Activated CD8-positive, alpha-beta memory T cell treated with anti-CD3 and anti-CD28 coated beads, Interleukin-2, amount 10 ng/mL, durations not matched to agents 7 days and 5 days (primary cell): ENCODE measurements at places on chromosomes 6 and 20.

DNA sequence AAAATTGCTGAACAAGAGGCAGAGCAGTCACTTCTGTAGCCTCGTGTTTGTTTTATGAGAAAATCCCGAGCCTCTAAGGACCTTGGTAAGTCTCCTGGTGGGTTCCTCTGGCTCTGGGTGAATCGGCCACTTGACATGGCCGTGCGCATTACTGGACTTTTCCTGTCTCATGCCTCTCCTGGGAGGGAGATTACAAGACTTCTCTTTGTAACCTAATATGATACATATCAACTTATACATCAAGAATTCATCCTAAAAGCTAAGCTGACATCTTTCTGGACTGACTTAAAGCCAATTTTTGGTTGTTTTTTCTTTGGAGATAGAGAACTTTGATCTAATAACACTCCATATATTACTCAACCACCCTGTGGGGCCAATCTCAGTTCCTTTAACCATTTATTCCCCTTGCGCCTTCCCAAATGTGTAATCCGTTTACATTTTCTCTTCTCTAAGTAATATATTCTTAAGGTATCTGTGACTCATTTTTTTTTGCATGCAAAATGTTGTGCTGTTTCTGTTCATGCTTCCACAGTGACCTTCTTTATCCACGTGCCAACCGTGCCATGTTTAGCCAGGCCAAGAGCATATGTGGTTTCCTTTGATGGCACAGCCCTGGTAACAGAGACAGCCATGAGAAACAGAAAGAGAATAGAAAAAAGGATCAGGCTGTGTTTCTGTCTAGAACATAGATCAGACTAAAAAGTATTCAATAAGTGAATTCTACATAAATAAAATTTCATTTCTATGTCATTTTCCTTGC, 47.5 kb upstream of the JAG1 start:
- no peak for DNase-seq

GRCh38 chr6:152309648-152310047, 327.5 kb downstream of the SYNE1 start:
- peak; percentile 89 for DNase-seq

- no peak for DNase-seq
Observed at GRCh38 chr20:40512994-40513393, 176.0 kb downstream of the MAFB start.

GRCh38 chr20:34473262-34473883, 42.8 kb upstream of the DYNLRB1 start:
- peak; percentile 59 for DNase-seq

DNA sequence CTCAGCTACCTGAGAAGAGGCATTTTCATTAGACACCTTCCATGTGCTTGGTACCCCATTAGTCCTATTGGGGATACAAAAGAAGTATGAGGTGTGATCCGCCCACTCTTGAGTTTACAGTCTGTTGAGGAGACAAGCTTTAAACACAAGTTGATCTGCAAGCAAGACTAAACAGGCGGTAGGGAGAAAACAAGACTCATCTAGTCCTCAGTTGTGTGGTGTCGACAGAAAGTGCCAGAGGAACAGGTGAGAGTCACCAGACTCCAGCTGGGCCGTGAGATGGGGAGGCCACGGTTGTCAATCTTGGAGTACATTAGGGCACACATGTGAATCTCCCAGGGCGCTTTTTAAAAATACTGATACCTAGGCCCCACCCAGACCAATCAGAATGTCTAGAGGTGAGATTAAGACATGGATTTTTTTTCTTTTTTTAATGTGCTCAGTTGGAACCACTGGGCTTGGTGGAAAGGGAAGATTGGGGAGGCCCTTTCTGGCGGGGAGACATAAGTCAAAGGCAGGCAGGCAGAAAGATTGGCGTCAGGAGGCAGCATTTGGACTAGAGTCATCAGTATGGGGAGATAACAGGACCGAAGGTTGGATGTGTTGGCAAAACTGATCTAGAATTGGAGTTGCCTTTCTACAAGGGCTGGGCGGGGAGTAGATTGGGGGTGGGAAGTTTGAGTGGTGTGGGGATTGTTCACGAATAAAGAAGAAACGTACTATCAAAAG, 10.4 kb downstream of the E2F3 start:
- no peak for DNase-seq

- no peak for DNase-seq
Observed at GRCh38 chr6:89655122-89655521, 16.6 kb upstream of the LYRM2 start.

DNA sequence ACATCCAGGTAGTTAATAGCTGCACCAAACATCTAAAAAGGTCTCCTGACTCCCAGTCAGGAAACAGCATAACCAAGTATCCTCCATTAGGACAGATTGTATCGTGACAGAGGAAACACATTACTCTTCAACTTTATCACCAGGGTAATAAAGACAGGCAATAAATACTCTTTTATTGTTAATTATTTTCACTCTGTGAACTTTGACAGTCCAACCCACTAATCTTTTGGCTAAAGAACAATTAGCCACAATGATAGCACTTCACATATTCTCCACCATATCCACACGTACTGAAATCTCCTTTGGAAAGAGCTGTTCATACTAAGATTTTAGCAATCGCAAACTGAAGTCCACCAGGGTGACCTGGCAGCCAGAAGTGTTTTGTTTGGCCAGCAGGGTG, 46.4 kb downstream of the ARHGAP18 start:
- no peak for DNase-seq

DNA sequence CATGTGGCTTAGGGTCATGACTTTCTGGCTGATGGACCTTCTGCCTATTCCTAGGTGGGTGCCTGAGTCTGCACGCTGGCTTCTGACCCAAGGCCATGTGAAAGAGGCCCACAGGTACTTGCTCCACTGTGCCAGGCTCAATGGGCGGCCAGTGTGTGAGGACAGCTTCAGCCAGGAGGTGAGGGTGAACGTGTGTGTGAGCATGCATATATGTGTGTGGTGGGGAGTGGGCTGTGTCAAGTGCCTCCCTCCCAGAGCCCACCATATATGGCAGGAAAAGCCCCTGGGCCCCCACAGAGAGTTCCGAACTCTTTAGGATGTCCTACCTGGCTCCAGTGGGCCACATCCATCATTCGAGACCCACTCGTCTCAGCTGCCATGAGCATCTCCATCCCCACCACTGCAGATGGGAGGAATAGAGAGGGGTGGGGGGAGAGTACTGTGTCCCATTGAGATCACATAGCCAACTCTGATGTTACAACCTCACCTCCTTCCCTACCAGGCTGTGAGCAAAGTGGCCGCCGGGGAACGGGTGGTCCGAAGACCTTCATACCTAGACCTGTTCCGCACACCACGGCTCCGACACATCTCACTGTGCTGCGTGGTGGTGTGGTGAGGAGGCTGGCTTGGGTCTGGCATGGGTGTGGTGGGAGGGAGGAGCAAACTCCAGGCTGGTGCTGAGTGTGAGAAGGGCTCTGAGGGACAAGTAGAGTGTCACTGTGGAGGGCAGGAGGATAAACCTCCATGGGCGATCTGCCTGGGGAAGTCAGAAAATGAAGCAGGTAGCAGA, 3.2 kb downstream of the SLC22A7 start:
- no peak for DNase-seq

GRCh38 chr6:21100991-21101390, 492.6 kb upstream of the SOX4 start:
- no peak for DNase-seq

GRCh38 chr6:40573221-40573620, 13.9 kb downstream of the LRFN2 start:
- no peak for DNase-seq

DNA sequence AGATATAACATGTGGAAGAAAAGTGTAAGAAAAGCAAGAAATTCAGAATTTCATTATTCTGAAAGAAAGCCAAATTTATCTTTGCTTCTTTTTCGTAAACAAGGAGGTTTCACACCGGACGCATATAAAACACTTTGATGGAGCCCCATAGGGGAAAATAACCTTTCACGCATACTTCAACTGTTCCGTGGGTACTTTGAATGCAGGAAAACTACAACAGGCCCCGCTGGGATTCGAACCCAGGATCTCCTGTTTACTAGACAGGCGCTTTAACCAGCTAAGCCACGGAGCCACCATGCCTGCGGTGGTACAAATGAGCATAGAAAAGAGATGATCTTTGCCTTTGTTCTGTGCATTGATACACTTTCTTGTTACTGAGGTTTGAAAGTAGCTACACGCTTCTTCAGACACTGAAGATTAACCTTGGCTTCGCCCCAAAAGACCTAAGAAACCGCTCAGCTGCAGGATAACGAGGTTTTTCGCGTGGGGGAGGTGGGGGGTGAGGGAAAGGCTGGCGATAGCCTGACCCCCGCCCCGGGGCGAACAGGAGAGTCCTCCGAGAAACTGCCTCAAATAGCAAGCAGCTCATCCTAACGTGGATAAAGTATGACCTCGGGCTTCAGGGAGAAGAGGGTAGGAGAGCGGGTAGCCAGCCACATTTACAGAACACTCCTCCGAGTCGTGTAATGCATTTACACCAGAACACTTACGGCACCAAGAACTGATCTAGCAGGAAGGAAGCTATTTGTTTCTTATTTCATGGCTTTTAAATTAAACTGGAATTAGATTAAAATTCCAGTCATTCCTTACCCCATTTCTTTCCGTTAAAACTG, 5.3 kb upstream of the HMGN4 start:
- DNase-seq, result peak; percentile 96

- DNase-seq, result peak; percentile 59
Observed at GRCh38 chr6:47787620-47788497, 6.0 kb downstream of the OPN5 start.

- no peak for DNase-seq
Observed at GRCh38 chr6:17930321-17930993, 57.0 kb downstream of the KIF13A start.

DNA sequence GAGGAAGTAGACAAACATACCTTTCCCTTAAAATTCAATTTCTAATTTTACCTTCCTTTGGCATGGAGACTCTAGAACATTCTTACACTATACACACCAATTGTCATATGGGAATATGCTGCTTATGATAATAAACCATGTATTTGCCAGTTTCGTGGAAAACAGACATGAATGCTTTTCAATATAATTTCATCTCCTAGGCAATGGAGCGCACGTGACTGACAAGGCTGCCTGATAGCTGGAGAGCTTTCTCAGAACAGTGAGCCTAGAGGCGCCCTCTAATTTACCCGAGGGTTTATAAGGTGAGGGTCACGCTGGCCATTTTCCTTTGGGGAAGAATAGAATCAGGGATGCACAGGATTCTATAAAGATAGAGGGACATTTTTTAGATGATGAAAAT, 56.5 kb downstream of the PRR18 start:
- no peak for DNase-seq

DNA sequence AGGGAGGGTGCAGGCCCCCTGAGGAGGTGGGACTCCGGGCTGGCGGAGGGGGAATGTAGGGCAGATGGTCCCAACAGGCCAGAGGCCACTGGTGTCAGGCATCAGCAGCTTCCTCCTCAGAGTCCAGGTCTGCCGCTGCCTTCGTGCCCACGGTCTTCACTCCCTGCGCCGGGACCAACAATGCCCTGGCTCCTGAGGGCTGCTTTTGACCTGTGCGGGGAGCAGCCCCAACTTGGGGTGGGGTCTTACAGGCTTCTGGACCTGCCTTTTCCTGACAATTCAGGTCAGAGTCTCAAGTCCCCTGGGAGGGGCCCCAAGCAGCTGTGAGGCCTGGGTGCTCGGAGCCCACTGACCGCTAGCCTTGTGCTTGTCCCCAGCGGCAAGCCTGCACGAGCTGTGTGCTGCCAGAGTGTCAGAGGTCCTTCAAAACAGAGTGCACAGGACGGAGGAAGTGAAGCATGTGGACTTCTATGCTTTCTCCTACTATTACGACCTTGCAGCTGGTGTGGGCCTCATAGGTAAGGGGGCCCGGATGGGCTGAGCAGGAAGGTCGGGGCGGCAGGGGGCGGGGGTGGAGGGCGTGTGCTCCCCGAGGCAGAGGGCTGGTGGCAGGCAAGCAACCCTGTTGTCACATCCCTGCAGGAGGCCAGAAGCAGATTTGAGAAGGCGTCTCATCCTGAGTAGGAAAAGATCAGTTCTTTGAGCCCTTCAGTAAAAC, 25.3 kb upstream of the PYGB start:
- DNase-seq, result no peak

DNA sequence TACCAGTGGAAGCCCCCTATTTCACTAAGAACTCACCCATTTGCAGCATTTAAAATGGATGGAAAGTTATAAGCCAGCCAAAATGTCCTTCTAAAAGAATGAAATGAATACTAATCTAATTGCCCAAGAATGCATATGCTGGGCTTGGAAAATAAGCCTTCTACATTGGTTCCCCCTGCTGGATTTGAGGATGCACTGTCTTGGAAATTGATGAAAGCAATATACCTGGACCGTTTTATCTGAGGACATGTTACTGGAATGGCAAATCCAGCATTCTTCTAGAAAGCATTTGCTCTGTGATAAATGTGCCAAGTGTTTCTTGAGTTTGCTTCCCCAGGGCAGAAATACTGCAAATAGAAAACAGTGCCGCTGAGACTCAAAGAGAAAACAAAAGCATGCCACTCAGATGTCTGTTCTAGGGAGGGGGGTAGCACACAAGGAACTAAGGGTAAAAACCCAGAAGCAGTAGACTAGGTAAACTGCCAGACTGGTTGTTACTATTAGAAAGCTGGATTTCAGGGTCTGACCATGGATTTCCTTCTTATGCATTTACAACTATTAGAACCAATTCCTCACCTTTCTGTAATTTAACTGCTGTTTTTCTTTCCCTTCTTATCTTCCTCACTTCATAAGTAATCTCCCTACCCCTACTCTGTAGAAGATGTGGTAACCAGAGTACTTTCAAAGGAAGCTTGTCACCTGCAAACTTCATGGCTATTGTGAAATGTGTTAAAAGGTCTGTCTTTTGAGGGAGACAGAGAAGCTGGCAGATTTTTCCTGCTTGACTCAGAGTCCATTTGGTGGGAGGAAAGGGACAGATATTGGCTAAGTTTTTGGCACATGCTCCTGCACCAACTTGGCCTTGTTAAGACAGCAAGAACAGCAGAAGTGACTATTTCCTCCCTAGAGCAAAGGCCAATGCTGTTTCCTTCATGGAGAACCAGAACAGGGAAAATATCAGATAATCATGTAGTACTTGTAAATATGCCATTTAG, 642.6 kb downstream of the KIF16B start:
- no peak for DNase-seq
